ENCODE measurements at places on chromosomes 1 and 21.

GRCh38 chr1:247421074-247421473 lies 5.1 kb downstream of the NLRP3 start:
- no peak for DNase-seq

DNA sequence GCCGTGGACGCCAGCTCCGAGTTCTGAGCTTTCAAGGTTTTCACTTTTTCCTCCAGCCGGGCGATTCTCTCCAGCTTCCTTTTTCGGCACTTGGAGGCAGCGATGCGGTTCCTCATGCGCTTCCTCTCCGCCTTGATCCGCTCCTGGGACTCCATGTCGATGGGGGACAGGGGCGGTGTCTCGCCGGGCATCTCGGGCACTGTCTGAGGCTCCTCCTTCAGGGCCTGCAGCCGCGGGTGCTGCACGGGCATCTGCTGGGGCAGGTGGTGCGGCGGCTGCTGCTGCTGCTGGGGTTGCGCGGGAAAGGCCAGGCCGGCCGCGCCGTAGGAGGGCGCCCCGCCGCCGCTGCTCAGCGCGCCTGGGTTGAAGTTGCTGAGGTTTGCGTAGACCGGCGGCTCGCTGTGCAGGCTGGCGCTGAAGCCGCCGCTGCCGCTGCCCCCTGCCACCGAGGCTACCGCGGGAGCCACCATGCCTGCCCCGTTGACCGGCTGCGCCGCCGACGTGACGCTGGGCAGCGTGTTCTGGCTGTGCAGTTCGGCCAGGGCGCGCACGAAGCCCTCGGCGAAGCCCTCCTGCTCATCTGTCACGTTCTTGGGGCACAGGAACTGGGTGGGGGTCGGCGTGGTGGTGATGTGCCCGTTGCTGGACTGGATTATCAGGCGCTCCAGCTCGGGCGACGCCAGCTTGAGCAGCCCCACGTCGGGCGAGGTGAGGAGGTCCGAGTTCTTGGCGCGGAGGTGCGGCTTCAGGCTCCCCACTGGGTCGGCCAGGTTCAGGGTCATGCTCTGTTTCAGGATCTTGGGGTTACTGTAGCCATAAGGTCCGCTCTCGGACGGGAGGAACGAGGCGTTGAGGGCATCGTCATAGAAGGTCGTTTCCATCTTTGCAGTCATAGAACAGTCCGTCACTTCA lies 1.4 kb downstream of the JUN start:
- no peak for DNase-seq

GRCh38 chr1:206814716-206815341 lies 42.5 kb upstream of the IL10 start:
- DNase-seq: no peak

GRCh38 chr1:234507626-234508387 lies 28.8 kb upstream of the TARBP1 start:
- no peak for DNase-seq

DNA sequence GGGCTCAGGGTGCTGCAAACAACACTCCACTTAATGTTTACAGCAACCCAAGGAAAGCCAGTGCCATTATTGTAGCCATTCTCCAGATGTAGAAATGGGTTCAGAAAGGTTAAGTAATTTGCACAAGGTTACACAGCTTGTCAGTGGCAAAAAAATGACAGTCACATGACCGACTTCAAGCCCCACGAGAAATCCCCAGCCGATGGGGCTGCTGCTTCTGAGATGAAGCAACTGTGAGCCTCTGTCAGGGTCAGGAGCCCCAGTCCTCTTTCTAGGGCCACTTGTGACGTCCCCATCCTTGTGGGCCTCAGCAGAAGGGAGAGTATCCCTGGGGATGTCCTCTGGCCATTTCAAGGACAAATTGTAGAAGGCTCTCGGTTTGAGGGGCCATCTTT lies 54.8 kb downstream of the EDN2 start:
- no peak for DNase-seq

- no peak for DNase-seq
Measured at GRCh38 chr1:42970143-42970542, 11.5 kb upstream of the SLC2A1 start.

DNA sequence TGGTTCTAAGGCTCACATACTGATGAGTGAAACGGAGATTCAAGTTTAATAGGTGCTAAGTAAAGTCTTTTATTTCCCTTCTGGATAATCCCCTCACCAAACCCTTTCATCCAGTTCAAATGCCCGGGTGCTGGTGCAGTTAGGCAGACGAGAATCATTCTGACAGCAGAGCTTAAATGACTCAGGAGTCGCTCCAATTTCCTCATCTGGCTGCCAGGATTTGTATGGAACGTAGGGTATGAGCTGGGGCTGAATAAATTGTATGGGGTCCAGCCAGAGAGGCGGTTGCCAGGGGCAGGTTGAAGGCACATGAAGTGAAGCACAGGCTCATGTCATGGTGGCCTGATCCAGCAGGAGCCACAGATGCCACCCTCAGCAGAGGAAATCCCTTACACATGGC lies 76.0 kb downstream of the PAPPA2 start:
- no peak for DNase-seq

DNA sequence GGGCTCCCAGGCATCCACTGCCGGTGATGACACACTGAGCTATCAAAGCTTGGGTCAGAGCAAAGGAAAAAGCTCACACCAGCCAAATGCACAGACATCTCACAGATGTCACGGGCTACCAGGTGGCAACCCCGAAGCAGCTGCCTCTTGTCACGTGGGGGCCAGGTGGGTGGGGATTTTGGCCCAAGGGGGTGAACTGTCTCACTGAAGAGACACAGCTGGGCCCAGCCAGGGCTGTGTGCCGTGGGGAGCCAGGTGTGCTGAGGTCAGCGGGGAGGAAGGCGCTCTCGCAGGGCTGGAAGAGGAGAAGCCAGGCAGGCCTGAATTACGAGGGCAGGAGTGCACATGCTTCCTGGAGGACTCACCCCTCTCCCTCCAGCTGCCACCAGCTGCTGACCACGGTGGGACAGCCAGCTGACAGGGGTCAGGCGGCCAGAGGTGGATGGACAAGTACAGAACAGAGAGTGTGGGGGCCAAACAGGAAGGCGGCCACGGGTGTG lies 32.4 kb downstream of the KCNN3 start:
- DNase-seq: no peak

DNA sequence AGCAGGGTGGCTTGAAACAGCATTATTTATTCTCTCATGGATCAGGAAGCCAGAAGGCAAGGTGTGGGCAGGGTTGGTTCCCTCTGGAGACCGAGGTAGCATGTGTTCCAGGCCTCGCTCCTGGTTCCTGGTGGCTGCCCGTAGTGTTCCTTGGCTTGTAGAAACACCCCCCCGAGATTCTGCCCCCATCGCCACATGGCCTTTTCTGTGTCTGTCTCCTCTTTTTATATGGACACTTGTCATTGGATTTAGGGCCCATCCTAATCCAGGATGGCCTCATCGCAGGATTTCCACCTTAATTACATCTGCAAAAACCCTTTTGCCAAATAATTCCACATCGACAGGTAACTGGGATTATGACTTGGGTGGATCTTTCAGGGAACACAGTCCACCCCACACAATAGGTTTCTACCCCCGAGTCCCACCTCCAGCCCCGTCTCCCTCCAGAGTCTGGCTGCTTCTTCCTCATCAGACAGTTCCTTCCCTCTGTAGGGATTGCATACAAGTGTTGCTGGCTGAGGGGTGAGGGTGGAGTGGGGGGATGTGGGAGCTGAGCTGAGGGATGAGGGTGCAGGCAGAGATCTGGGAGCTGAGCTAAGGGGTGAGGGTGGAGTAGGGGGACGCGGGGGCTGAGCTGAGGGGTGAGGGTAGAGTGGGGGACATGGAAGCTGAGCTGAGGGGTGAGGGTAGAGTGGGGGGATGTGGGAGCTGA lies 12.3 kb upstream of the NPHP4 start:
- DNase-seq: no peak

DNA sequence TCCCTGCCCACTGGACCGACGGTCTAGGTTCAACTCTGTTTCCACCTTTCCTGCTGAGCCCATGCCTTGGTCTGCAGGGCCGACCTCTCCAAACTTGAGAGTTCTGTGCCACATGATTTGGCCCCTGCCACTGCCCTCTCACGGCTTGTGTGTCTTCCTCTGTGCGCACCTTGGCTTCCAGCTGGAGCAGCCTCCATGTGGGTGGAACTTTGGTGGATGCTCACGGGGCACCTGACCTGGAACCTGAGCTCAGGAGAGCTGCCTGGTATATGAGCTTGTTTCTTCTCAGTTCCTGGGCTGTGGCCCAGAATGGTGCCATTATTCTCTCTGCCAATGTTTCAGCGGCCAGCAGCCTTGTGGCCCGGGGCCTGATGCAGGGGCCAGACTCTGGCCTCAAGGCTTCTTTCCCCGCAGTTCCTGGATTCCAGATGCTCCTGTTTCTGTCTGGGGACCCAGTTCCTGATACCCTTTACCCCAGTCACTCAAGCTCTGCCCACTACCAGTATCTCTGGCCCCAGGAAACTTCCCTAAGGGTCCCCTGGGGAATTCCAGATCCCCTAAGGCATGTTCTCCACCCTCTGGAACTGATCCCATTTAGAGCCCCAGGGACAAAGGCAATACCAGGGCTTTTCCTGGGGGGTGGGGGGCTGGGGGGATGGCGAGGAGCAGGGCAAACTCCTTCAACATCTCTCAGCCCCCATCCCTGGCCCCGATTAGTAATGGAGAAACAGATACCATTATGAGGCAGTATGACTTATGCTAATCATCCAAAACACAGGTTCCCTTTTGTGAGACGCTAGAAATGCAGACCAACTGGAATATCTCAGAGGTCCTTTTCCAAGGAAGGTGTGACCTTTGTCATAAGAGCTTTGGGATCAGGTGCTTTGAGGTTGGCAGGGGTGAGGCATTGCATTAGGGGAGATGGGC lies 11.1 kb downstream of the QSOX1 start:
- DNase-seq: no peak

GRCh38 chr1:24169286-24169685 lies 17.8 kb downstream of the IFNLR1 start:
- DNase-seq: no peak

DNA sequence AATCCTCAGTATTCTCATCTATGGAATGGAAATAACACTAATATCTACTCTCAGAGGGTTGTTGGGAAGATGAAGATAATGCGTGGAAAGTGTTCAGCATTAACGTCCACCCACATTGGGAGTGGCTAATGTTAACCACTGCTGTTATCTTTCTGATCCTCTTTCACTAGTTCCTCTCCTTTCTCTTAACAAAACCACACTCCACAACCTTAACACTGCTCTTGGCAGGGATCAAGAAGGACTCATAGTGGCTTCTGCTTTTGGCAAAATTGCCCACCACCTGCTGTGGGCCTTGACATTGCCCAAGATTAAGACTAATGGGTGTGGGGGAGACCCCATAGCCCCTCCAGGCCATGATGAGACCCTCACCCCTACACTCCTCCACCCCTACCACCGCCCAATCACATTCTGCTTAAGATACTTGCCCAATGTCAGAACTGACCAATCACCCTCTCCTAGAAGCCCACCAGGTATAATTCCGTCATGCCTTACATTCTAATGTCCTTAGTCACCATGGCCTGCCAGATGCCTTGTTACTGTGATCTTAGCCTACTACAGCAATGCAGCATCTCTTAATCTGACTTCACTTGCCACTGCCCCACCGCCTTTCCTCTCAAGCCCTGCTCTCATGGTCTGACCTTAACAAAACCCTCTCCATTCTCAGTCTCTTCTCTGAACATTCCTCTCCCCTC lies 27.1 kb downstream of the DHCR24 start:
- peak; percentile 55 for DNase-seq

- no peak for DNase-seq
Measured at GRCh38 chr1:216325946-216326345, 97.3 kb downstream of the USH2A start.

GRCh38 chr1:72324451-72324850 lies 42.1 kb upstream of the NEGR1 start:
- DNase-seq: no peak

DNA sequence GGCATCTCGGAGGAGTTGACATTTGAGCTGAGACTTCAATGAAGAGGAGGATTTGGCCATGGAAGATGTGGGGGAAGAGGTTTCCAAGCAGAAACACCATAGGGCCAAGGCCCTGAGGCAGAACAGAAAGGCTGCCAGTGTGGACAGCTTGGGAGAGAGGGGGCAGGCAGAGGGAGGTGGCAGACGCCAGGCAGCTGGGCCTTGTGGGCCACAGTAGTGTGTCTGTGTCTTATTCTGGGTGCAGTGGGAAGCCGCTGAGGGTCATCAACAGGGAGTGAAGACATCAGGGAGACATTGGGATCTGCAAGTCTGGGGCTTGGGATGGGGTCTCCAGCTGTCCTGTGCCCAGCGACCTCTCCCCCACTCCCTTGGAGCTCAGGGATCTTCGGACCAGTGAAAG lies 96.8 kb downstream of the LACTBL1 start:
- DNase-seq: no peak

DNA sequence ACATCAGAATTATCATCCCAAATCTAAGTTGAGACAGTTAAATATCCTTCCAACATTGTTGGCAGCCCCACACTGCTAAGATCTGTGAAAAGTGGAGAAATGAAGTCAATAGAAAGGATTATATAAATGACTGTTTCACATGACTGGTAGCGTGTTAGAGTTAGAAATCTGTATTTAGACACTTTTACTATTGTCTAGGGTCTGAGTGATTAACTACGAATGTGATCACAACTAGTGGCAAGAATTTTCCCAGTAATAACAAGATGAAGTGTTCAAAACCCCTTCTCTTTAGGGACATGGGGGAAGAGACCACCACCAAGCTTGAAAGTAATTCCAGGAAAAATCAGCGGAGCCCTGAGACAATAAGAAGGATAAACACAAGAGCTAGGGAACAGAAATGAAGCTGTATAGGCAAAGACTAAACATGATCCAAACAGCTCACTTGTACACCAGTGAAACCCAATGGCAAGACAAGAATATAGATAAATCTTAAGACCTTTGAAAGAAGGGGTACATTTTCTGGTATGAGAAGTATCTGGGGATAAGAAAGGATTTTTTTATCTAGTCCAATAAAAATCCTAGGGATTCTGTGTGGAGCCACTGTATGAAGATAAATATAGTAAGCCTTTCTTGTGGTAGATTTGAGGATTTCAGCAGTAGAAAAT lies 646.6 kb upstream of the USP24 start:
- DNase-seq: no peak

GRCh38 chr1:29875557-29876028 lies 639.3 kb downstream of the PTPRU start:
- no peak for DNase-seq

DNA sequence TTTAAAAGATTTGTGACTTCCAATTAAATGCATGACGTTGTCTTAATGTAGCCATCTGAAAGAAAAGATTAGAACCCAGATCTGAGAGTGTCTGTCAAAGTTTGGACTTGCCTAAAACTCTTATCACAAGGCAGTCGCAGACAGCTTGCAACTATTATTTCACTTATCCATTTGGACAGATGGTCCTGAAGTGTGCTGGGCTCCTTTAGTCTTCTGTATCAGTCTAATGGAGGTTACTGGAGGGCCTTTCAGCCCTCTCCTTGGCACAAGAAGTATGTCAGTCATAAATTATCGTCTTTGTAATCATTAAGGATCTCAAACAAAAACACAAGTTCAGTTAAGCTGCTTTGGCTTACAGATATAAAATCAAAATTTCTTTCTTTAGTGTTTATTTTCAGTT lies 15.5 kb downstream of the PROX1 start:
- no peak for DNase-seq

DNA sequence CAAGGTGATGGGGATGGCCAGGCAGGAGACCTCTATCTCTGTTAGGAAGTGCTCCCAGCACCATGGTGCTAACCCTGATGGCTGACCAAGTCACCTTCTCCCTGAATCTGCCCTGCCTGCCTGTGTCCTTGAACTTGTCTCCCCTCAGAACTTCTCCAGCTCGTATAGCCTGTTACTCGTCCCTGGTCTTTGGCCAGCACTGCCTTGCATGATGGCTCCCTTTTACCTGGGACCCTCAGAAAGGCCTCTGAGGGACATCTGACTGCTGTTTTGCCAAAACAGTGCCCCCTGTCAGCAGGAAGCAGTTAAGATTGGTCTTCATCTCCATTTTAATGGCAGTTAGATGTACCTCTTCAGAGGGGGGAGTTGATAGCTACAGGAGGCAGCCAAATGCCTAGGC lies 148.3 kb downstream of the RHOU start:
- DNase-seq: no peak
